ENCODE measurements at places on chromosomes 5 and 9. TPM values are rescaled to one million over a fixed set of nuclear protein-coding genes. Genes with fewer than 3 reads are reported as not detected.
A peak's percentile ranks its signal among the peaks of the same experiment; 100 is the strongest.

WASHC1 gene
- 16.4 TPM for total RNA-seq

PAIP2 gene
- total RNA-seq: 67.9 TPM

PCDHGA5 gene
- total RNA-seq: 0.11 TPM

JAKMIP2 gene
- total RNA-seq: 1.8 TPM

PROB1 gene
- total RNA-seq: 6.7 TPM

DMRT2 gene
- total RNA-seq: not detected

PCDHA8 gene
- total RNA-seq: not detected

PCDHB13 gene
- not detected for total RNA-seq

DNA sequence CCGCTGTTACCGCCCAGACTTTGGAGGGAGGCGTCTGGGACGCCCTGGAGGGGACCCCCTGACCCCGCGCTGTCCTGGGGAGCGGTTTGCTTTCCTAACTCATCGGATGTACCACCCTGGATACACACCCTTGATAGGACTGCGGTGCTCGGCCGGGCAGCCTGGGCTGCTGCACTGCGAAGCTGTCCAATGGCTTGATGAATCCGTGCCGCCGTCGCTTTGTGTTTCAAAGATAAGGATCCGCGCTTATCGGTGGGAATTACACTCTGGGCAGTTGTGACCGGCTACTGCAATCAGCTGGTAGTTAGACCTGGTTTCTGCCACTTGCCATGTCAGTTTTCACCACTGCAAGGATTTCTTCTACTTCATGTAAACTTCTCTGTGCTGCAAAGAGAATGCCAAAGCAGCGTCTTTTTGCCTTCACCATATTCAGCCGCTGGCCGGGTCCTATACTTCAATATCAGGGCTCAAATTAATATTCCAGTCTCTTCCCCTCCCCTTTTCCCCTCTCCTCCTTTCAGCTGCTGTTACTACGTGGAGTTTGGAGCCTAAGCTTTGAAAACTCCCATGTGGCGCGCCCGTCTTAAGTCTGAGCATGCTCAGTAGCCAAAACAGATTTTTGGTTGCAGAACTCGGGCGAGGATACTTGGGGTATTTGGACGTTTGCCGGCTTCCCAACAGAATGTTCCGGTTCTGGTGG is 727 bp downstream of the SMAD5 start:
- peak overlapping the region; percentile 80 for H3K27ac ChIP-seq
- H3K27me3 ChIP-seq: no peaks in the 10 kb centered on the region
- DNase-seq: no peak
- no peaks in the 10 kb centered on the region for H3K36me3 ChIP-seq
- H3K4me3 ChIP-seq: peak overlapping the region; percentile 70
- H3K4me1 ChIP-seq: peaks cover 8% of the 10 kb centered on the region

DNA sequence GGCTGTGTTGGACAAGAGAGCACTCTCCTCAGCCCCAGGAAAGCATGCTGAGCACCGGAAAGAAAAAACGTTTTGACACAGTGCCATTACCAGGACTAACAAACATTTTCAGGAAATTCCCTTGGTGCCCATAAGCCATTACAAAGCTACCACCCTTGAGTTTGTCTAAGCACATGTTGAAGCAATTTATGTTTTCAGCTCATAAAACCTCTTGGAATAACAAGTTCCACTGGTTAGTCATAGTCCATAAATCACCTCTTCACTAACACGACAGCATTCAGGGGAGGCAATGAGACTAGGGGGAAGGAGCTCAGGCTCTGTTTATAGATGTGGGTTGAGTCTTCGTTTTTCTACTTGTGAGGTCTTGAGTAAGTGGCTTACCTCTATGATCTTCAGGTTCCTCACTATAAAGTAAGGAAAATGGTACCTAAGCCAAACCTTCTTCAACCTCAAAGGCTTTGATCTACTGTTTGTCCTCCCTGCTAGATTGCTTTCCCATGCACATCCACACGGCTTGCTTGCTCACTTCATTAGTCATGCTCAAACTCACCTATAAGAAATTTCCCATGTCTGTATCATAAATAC is 65.4 kb downstream of the DRD1 start:
- H3K36me3 ChIP-seq: no peaks in the 10 kb centered on the region
- H3K27me3 ChIP-seq: no peaks in the 10 kb centered on the region
- no peak overlapping the region for H3K4me3 ChIP-seq
- no peak for DNase-seq
- H3K4me1 ChIP-seq: no peaks in the 10 kb centered on the region
- H3K27ac ChIP-seq: no peak overlapping the region

GRCh38 chr9:21450733-21451394 is 10.6 kb downstream of the IFNA1 start:
- no peak overlapping the region for H3K4me3 ChIP-seq

GRCh38 chr5:81400375-81400774 is 6.4 kb upstream of the ACOT12 start:
- H3K4me1 ChIP-seq: no peaks in the 10 kb centered on the region
- H3K27me3 ChIP-seq: no peaks in the 10 kb centered on the region
- no peaks in the 10 kb centered on the region for H3K36me3 ChIP-seq
- DNase-seq: no peak
- no peak overlapping the region for H3K27ac ChIP-seq
- no peak overlapping the region for H3K4me3 ChIP-seq

- no peaks in the 10 kb centered on the region for H3K36me3 ChIP-seq
- H3K4me3 ChIP-seq: no peak overlapping the region
- H3K27me3 ChIP-seq: no peaks in the 10 kb centered on the region
- H3K4me1 ChIP-seq: peaks cover 11% of the 10 kb centered on the region
- no peak overlapping the region for H3K27ac ChIP-seq
Measured at GRCh38 chr9:97895695-97896332, 26.5 kb downstream of the TRMO start.

DNA sequence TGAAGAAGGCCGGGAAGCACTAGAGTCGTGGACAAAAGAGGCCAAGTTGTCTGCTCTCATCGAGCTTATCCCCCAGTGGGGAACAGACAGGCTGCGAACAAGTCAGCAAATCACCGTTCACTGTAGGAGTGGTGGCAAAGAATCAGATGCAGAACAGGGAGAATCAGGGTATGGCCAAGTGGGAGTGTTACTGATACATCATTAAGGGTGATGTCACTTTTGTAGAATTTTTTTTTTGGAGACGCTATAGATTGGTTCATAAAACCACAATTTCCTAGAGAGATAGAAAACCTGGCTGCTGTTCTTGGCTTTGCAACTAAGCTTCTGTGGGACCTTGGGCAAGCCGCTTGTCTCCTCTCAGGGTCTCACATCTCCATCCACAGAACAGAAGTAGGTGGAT is 21.3 kb downstream of the SPRY4 start:
- no peaks in the 10 kb centered on the region for H3K36me3 ChIP-seq
- H3K27ac ChIP-seq: no peak overlapping the region
- H3K4me3 ChIP-seq: no peak overlapping the region
- peak; percentile 24 for DNase-seq
- no peaks in the 10 kb centered on the region for H3K27me3 ChIP-seq

GRCh38 chr5:68274847-68275651 is 59.5 kb downstream of the PIK3R1 start:
- peaks cover 20% of the 10 kb centered on the region for H3K36me3 ChIP-seq
- DNase-seq: no peak
- no peak overlapping the region for H3K27ac ChIP-seq
- H3K4me1 ChIP-seq: peaks cover 93% of the 10 kb centered on the region
- H3K4me3 ChIP-seq: no peak overlapping the region

DNA sequence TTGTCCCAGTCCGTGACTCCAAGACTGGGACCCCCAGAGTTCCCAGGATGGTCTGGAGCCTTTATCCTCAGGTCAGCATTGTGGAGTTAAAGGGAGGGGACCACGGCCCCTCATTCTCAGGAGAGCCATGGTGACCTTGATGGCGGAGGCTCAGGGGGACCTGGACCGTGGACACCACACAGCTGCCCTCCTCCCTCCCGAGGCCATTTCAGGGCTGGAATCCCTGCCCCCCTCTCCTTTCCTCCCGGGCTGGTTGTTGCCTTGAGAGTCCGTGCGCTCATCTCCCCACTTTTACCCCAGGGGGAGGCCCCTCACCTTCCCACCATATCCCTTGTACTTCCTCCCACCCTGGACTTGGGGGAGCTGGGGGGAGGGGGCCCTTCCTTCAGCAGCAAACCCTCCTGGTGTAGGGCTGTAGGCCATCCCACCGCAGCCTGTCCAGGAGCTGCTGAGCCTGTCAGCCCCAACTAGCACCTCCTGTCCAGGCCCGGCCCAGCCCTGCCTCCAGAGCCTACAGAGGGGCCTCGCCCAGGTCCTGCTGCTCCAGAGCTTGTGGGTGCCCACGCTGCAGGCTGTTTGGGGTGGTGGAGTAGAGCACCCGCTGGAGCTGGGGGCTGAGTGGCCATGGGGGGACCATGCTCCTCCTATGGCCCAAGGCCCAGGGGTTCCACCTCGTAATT is 14.3 kb upstream of the AJM1 start:
- H3K27me3 ChIP-seq: no peaks in the 10 kb centered on the region
- no peak for DNase-seq
- no peak overlapping the region for H3K4me3 ChIP-seq
- H3K4me1 ChIP-seq: no peaks in the 10 kb centered on the region

DNA sequence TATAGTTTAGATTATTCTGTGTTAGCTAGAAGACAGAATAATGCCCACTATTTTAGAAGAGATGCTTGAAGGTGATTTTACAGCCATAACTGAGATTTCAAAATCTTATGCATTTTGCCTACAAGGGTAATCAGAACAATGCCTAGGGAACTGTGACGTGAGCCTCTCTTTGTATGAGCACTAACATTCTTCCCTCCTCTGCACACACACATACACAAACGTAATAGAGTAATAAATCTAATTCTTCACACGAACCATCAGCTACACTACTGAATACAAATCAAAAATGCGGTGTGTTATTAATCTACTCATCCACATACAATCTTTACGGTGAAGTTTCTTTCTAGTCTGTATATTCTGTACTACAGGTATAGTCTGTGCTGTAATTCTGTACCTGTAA is 227.8 kb downstream of the PLK2 start:
- H3K4me3 ChIP-seq: no peak overlapping the region
- no peaks in the 10 kb centered on the region for H3K4me1 ChIP-seq
- H3K27ac ChIP-seq: no peak overlapping the region
- H3K27me3 ChIP-seq: no peaks in the 10 kb centered on the region

DNA sequence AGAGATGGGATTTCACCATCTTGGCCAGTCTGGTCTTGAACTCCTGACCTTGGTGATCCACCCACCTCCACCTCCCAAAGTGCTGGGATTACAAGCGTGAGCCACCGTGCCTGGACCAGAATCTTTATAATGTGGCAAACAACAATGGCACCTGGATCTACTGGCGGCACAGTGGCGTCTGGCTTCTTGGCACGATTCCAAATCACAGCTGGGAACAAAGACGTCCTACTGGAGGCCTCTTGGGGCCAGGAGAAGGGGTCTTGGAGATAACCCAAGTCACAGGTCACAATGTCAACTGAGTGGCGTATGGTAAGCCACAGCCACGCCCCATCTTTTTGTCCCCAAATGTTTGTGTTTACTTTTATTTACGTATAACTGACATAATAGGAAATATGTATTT is 77.8 kb upstream of the RAPGEF1 start:
- H3K36me3 ChIP-seq: no peaks in the 10 kb centered on the region
- no peak overlapping the region for H3K27ac ChIP-seq
- no peak for DNase-seq

DNA sequence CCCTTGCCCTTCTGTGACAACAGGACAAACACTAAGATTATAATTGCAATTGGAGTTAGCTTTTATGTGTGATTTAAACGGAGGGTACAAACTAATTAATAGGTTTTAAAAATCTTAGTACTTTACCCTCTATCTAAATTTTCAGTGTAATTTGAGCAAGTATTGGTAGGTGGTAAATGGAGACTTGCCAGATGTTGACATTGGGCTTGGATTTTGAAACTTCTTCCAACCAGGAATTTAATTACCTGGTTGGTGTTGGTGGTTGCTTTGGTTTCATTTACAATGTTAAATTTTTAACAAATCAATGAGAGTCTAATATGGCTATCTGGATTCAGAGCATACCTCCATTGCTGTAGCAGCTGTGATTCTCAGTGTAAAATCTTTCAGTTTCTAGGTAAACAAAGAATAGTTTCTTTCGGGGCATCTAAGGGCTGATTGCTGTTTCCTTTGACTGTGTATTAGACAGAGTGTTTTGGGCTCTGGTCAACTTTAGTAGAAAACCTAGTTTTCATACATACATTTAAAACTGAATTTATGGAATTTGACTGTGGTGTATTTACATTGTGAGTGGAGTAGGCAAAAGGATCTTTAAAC is 1.9 kb downstream of the DAPK1 start:
- DNase-seq: no peak
- no peaks in the 10 kb centered on the region for H3K36me3 ChIP-seq
- H3K27me3 ChIP-seq: no peaks in the 10 kb centered on the region
- no peaks in the 10 kb centered on the region for H3K4me1 ChIP-seq
- no peak overlapping the region for H3K4me3 ChIP-seq

DNA sequence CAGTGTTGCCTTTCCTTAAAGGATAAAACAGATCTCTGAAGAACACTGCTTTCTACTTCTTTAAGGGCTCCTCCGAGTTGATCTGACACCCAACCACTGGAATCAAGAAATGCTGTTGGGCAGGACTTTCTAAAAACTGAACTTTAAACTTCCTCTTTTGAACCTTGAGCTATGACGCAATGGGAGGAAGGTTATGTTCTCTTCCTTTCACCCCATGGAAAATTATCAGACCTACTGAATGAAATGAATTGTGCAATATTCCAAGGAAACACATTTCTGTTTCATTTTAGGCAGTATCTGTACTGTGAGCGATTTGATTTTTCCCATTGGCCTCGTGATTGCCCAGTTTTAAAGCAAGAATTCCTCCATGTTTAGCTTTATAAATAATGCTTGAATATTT is 206.0 kb upstream of the PRR16 start:
- no peaks in the 10 kb centered on the region for H3K4me1 ChIP-seq
- no peak for DNase-seq
- H3K36me3 ChIP-seq: no peaks in the 10 kb centered on the region
- no peak overlapping the region for H3K27ac ChIP-seq
- no peaks in the 10 kb centered on the region for H3K27me3 ChIP-seq

GRCh38 chr5:135039271-135040033 is 5.4 kb upstream of the PITX1 start:
- H3K27ac ChIP-seq: no peak overlapping the region
- H3K4me1 ChIP-seq: no peaks in the 10 kb centered on the region
- no peak overlapping the region for H3K4me3 ChIP-seq
- no peaks in the 10 kb centered on the region for H3K36me3 ChIP-seq

DNA sequence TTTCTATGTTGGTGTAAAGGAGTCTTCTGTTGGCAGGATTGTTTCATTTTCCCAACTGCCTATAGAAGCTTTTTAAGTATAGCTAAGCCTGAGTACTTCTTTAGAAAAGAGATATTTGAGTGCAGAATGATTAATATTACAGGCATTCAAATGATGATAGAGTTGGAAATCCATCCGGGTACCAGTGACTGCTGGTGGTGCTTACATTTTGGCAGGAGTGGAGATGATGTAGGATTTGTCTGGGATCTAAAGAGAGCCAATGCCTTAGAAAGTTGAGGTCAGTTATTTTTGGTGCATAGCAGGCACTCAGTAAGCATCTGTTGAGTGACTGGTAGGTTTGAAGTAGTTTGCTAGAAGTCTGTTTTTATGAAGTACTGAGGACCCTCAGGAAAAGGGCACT is 433.5 kb downstream of the DMAC1 start:
- H3K27ac ChIP-seq: no peak overlapping the region
- no peaks in the 10 kb centered on the region for H3K36me3 ChIP-seq
- H3K4me1 ChIP-seq: no peaks in the 10 kb centered on the region
- no peak overlapping the region for H3K4me3 ChIP-seq
- no peak for DNase-seq
- H3K27me3 ChIP-seq: no peaks in the 10 kb centered on the region

GRCh38 chr5:148853868-148854267 is 27.5 kb downstream of the ADRB2 start:
- no peaks in the 10 kb centered on the region for H3K27me3 ChIP-seq
- no peak overlapping the region for H3K27ac ChIP-seq

- H3K36me3 ChIP-seq: no peaks in the 10 kb centered on the region
- no peak overlapping the region for H3K27ac ChIP-seq
- H3K4me1 ChIP-seq: no peaks in the 10 kb centered on the region
- no peaks in the 10 kb centered on the region for H3K27me3 ChIP-seq
- DNase-seq: no peak
- H3K4me3 ChIP-seq: no peak overlapping the region
Measured at GRCh38 chr9:104269996-104270963, 176.2 kb downstream of the SMC2 start.
